ENCODE measurements at places on chromosomes 6 and 20. TPM values are rescaled to one million over a fixed set of nuclear protein-coding genes. Genes with fewer than 3 reads are reported as not detected.

DNA sequence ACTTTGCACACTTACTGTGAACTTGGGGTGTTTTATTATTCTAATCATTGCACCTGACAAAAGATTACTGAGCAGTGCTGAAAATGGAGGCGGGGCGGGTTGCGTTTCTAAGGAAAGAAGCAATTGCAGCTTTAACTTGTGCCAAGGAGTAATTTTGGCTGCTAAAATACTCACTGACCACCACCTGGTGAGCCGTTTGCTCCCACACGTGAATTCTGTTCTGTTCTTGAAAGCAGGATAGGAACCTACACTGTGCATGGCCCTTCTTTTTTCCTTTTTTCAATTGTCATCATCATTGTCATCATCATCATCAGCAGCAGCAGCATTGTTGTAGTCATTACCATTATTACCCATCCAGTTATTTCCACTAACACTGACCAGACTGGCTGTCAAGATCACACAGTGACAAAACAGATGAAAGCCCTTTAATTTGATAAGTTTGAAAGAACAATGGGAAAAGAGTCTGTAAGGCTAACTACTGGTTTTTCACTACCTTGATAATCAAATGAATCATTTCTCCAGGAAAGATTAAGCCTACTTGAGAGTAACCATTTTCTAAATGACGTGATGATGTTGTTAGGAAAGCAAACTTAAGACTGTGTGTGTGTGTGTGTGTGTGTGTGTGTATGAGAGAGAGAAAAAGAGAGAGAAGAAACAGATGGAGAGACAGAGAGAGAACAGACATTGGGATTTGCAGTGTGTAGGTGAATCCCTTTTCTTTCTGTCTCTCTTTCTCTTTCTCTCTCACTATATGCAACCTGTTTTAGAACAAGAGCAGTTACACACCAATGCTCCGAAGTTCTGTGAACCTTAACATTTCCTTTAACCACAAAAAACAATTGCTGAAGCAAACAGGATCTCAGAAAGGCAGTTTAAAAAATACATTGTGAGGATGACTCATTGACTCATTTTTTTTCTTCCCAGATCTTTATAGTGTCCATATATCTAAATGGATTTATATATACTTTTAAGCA, 3.8 kb downstream of the RIPOR2 start:
- no peak for DNase-seq

MUC22 gene
- total RNA-seq: 0.14 TPM

GRCh38 chr6:74458536-74458935, 747.3 kb downstream of the COL12A1 start:
- no peak for DNase-seq

GRCh38 chr20:18058661-18059467, 1.1 kb upstream of the OVOL2 start:
- DNase-seq: no peak

- DNase-seq: no peak
Observed at GRCh38 chr6:144757730-144758129, 472.6 kb downstream of the UTRN start.

HCK gene
- 7.0 TPM for total RNA-seq

SPATA2 gene
- total RNA-seq: 8.0 TPM

WFDC2 gene
- total RNA-seq: 0.95 TPM

COL21A1 gene
- 20.0 TPM for total RNA-seq

DNA sequence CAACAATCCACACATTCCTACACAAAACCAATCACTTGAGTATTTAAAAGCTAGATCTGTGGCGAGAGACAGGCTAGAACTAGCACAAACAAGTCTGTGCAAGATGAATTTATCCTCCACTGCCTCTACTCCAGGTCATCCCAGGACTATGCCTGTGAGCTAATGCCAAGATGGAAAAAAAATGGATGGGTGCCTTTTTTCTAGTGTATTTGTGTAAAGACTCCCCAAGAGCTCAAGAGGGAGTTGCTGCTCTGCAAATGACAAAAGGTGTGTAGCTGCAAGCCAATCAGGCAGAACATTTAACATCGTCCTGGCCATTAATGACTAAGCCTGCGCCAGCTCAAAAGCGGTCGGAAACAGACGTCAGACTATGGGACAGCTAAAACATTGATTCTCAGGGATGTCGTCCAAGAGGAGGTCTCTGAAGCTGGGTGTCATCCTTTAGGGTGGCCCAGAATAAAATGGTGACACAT, 21.9 kb downstream of the ATXN1 start:
- DNase-seq: no peak

ID4 gene
- 1.6 TPM for total RNA-seq

KIF3B gene
- 9.6 TPM for total RNA-seq

DNA sequence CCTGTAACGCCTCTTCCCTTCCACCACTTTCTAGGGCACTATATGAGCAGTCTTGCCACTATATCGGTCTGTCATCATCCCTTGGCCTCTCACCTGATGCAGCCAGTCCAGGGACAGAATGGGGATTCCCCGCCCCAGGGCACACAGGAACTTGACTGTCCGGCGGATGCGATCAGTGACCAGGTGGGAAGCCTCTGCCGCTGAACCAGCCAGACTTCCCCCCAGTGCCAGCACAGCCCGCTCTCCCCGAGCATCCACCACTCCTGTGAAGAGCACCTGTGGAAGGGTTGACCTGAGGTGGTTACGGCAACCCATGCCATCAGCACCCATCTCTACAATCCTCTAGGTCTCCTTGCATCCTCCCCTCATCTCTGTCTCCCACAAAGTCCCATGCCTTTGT, 12.2 kb upstream of the NRM start:
- DNase-seq: no peak

BIRC7 gene
- total RNA-seq: not detected

DNA sequence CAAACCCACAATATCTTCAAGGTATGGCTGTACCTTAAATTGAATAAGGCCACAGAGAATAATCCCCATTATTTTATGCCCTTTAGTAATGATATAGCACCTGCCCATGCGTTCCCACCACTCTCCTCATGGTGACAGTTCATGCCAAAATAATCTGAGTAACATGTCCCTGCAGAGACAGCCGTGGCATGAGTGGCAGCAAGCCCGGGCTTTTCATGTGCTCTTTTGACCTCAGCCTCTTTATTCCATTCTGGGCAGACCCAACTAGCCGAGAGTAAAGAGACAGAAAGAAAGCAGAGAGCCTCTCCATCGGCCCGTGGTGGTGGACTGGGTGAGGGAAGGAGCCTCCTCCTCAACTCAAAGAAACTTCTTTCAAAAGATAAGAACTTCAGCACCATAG, 19.9 kb upstream of the POPDC3 start:
- peak; percentile 78 for DNase-seq

DNA sequence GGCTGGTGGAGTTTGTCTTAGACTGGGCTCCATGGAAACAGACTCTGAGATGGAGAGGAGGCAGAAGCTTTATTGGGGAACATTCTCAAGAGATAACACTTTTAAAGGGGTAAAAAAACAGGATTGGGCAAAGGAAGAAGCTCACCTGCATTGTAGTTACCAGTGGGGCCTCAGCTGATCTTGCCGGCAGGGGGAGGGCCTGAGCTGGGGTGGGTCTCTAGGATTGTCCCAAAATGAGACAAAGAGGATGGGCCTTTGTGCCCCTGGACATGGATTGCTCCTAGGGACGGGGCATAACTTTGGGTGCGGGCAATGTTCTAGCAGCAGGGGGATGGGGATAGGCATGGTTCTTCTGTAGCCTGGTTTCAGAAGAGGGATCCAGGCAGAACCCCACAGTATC, 12.5 kb downstream of the SGK2 start:
- no peak for DNase-seq

- DNase-seq: no peak
Observed at GRCh38 chr20:14055127-14055742, 59.9 kb downstream of the MACROD2 start.

ENTPD6 gene
- total RNA-seq: 132 TPM

ZBTB46 gene
- total RNA-seq: 13.8 TPM

- DNase-seq: peak; percentile 31
Observed at GRCh38 chr6:168033791-168034190, 36.3 kb downstream of the KIF25 start.

DNA sequence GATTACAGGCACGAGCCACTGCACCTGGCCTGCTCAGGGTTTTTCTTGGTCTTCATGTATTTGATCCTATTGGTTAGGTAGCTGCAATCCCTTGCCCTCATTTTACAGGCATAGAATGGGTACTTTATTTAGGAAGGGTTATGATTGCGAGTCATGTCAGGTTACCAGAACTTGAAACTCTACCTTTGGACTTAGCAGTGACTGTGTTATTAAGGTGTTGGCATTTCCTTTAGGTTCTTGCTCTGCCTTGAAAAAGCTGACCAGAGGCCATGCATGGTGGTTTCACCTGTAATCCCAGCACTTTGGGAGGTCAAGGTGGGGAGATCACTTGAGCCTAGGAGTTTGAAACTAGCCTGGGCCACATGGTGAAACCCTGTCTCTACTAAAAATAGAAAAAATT, 24.5 kb downstream of the JARID2 start:
- DNase-seq: no peak

DNA sequence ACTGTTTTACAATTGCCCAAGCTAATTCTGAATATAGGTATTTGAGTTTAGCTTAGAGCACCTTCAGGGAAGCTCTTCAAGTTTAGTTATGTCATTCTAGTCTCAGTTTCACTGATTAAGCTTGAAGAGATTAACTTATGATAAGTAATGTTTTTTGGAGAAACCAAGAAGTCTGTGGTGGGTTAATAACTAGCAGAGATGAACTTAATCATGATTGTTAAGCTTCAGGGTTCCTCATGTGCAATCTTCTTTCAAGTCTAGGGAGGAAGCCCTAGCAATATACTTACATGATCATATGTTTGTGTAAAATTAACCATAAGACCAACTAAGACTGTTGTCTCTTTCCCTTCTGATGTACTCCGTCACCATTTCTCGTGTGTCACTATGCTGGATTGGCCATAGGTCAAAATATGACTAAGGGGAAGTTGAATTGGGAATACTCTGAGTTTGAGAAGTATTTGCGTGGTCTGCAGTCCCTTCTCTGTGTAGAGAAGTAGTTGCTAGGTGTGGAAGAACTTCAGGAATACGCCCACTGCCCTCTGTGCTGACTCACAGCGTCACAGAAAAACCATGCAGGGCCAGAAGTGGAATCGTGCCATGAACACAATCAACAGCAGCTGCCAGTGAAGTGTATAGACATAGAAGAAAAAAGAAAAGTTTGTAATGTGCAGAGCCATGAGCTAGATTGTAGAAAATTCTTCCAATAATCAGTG, 88.3 kb downstream of the SH3BGRL2 start:
- DNase-seq: no peak

- no peak for DNase-seq
Observed at GRCh38 chr20:11726026-11726425, 191.7 kb upstream of the BTBD3 start.

ELOVL4 gene
- 0.41 TPM for total RNA-seq

- DNase-seq: no peak
Observed at GRCh38 chr6:135362124-135362523, 135.4 kb downstream of the AHI1 start.

DNA sequence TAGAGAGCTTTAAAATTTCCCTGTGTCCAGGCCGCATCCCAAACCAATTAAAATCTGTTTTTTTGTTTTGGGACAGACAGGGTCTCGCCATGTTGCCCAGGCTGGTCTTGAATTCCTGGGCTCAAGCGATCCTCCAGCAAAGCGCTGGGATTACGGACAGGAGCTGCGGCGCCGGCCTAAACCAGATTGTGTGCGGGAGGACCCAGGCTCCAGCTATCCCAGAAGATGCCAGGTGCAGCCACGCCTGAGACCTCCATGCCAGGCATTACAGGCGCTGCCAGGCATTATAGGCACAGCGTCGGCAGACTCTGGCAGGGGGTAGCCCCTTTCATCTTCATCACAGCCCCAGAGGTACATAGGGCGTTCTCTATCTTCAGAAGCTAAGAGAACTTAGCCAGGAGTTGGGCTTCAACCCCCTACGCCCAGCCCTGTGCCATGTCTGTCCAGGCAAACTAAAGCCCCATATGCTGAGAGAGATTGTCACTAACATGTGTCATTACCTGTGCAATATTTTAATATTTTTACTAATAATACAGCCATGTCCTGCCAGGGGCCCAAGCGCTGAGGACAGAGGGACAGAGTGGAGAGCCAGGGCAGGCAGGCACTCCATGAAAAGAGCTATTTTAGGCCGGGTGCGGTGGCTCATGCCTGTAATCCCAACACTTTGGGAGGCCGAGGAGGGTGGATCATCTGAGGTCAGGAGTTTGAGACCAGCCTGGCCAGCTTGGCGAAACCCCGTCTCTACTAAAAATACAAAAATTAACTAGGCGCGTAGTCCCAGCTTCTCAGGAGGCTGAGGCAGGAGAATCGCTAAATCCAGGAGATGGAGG, 9.8 kb upstream of the GRM4 start:
- no peak for DNase-seq

GRCh38 chr6:2546901-2547300, 203.8 kb downstream of the MYLK4 start:
- no peak for DNase-seq

ANKRD6 gene
- 17.0 TPM for total RNA-seq

- DNase-seq: no peak
Observed at GRCh38 chr20:32019156-32019510, 8.9 kb downstream of the CCM2L start.

DNA sequence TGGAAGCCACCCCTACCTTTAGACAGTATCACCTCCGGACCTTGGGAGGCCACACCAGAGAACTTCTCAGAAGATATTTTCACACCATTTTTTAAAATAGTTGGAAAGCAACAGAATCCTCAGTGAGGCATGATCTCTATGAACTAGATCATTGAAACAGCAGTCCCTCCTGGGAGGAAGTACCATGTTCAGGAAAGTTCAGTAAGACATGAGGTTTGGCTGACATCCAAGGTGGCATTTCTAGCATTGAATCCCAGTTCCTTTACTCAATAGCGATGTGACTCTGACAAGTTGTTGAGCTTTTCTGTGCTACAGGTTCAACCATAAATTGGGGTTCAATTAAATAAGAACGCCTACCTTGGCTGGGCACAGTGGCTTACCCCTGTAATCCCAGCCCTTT, 169.0 kb downstream of the TBC1D7 start:
- no peak for DNase-seq

GRCh38 chr6:159929819-159930218, 39.0 kb downstream of the MAS1 start:
- no peak for DNase-seq

PRPH2 gene
- total RNA-seq: 0.49 TPM

SPEF1 gene
- total RNA-seq: 0.14 TPM

VPS16 gene
- 18.0 TPM for total RNA-seq

PRL gene
- not detected for total RNA-seq

DNA sequence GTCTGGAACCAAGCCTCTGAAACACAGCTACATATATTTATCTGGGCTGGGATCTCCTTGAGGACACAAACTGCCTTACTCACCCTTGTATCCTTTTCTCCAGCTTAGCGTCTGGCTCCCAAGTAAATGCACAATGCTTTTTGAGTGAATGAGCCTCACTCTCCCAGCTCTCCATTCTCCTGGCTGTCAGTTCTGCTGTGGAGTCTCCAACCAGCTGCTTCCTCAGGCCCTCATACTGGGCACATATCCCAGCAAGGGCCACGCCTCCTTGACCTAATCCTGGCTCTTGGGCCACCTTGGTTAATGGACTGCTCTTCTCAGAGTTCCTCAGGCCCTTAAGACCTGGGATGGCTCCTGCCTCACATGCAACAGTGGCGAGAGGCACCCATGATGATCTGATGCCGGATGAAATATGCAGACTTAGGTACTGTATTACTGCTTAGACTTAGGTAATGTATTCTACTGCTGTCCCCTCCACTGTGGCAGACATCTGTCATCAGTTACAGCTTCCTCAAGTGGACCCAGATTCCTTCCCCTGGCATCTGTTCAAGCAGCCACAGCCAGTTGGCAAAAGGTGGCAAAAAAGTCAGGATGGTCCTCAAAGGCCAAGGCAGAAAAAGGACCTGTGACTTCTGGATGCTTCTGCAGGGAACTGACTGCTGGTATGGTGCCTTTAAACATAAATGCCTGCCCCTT, 16.5 kb downstream of the SNHG17 start:
- DNase-seq: no peak

Data from Right ventricle myocardium inferior (tissue), 1 donor.